GM12878 (cell line): ENCODE measurements at places on chromosomes 12 and 14.

GRCh38 chr12:28750946-28751685 lies 398.0 kb upstream of the FAR2 start:
- DNase-seq: no peak

DNA sequence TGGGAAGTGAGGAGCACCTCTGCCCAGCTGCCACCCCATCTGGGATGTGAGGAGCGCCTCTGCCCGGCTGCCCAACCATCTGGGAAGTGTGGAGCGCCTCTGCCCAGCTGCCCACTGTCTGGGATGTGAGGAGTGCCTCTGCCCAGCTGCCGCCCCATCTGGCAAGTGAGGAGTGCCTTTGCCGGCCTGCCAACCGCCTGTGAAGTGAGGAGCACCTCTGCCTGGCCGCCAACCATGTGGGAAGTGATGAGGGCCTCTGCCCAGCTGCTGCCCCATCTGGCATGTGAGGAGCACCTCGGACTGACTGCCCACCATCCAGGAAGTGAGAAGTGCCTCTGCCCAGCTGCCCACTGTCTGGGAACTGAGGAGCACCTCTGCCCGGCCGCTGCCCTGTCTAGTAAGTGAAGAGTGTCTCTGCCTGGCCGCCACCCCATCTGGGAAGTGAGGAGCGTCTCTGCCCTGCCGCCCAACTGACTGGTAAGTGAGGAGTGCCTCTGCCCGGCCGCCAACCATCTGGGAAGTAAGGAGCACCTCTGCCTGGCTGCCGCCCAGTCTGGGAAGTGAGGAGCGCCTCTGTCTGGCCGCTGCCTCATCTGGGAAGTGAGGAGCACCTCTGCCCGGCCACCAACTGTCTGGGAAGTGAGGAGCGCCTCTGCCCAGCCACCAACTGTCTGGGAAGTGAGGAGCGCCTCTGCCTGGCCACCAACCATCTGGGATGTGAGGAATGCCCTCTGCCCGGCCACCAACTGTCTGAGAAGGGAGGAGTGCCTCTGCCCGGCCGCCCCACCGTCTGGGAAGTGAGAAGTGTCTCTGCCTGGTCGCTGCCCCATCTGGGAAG lies 22.6 kb downstream of the FAR2 start:
- no peak for DNase-seq

DNA sequence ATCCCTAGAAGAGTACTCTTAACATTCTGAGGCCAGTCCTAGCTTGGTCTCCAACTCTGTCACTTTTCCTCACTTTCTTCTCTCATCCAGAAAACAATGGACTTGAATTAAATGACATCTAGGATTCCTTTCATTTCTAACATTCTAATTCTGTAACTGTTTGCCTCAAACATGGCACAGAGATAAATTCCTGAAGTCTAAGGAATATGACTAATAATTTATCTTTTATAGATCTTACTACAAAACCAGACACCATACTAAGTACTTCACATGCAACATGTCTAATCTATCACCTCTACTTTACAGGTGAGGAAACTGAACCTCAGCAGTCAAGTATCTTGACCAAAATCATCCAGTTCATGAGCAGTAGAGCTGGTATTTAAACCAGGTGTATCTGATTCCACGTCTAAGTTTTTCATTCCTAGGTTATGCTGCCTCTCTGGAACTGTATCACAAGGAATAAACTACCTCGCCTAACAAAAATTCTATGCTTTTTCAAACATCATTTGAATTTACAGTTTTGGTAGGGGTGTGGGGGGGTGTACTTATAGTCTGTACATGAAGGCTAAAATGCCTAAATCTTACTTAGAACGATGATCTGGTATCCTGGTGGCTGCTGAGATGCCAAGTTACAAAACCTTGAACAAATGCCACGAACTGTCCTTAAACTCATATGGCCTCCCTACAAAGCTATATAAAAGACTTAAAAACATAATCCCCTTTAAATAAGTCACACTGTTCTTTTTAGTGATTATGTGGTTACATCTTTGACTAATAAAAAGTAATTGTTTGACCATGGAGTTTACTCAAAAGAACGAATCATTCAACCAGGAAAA lies 41.6 kb downstream of the ATXN2 start:
- no peak for DNase-seq

GRCh38 chr14:73746520-73747378 lies 32.6 kb upstream of the PNMA1 start:
- no peak for DNase-seq

DNA sequence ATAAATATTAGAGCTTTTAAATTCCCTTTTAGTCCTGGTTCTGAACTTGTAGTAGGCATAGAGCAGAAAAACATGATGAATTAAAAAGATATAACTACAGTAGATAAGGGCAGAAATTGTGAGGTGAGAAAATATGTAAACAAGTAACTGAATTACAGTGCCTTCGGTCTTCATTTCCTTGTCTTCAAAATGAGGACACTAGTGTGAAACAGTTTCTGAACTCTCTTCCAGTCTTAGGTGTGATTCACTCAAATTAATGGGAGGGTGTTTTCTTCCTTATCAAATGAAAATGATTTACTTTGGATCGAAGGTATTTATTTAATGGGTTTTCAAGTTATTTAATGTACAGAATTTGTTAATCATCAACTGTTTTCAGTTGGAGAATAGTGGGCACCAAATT lies 1.5 kb downstream of the FGD4 start:
- DNase-seq: no peak

- DNase-seq: no peak
These were observed 303.9 kb upstream of the SYT1 start for GRCh38 chr12:78560633-78561032.
